ENCODE measurements at places on chromosomes 13 and 19.
A peak's percentile ranks its signal among the peaks of the same experiment; 100 is the strongest.

DNA sequence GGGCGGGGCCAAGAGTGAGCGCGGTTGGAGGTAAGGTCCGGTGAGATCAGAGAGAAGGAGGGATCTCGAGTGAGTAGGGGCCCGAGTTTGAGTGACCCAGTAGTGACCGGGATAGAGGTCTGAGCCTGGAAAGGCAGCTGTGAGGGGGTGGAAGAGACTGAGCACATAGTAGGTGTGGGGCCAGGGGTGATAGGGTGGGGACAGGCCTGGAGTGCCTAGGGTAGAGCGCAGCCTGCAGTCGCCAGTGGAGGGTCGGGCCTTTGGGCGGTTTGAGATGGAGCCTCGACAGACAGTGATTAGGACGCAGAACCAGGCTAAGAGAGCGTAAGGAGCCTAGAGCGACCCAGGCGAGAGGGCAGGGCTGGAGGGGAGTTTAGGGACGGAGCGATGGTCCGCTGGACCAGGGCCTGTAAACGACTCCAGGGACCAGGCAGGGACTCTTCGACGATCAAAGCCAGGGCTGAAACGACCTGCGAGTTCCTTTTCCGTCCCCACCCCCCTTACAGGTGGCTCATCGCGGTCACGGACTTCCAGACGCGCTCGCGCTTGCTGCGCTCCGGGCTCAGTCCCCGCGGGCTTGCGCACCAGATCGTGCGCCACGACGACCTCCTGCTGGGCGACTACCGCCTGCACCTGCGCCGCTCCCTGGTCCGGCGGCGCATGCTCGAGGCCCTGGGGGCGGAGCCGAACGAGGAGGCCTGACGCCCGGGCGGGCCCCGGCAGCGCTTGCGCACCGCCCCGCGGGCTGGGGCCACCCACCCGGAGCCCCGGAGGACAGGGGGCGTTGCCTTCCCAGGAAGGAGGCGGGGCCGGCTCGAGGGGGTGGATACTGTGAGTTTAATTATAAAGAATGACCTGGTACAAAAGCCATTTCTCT, 9.4 kb downstream of the C19orf81 start:
- H3K4me1 ChIP-seq = no peaks in the 10 kb centered on the region
- H3K36me3 ChIP-seq = no peaks in the 10 kb centered on the region
- no peak for DNase-seq
- peak overlapping the region; percentile 8 for H3K4me3 ChIP-seq
- H3K27me3 ChIP-seq = peaks cover 50% of the 10 kb centered on the region

- no peaks in the 10 kb centered on the region for H3K4me1 ChIP-seq
- H3K27ac ChIP-seq = no peak overlapping the region
- DNase-seq = no peak
- no peaks in the 10 kb centered on the region for H3K36me3 ChIP-seq
These were observed 16.0 kb upstream of the KDM4B start for GRCh38 chr19:4952945-4953344.

GRCh38 chr13:36450534-36450933, 18.2 kb downstream of the CCNA1 start:
- no peaks in the 10 kb centered on the region for H3K27me3 ChIP-seq

DNA sequence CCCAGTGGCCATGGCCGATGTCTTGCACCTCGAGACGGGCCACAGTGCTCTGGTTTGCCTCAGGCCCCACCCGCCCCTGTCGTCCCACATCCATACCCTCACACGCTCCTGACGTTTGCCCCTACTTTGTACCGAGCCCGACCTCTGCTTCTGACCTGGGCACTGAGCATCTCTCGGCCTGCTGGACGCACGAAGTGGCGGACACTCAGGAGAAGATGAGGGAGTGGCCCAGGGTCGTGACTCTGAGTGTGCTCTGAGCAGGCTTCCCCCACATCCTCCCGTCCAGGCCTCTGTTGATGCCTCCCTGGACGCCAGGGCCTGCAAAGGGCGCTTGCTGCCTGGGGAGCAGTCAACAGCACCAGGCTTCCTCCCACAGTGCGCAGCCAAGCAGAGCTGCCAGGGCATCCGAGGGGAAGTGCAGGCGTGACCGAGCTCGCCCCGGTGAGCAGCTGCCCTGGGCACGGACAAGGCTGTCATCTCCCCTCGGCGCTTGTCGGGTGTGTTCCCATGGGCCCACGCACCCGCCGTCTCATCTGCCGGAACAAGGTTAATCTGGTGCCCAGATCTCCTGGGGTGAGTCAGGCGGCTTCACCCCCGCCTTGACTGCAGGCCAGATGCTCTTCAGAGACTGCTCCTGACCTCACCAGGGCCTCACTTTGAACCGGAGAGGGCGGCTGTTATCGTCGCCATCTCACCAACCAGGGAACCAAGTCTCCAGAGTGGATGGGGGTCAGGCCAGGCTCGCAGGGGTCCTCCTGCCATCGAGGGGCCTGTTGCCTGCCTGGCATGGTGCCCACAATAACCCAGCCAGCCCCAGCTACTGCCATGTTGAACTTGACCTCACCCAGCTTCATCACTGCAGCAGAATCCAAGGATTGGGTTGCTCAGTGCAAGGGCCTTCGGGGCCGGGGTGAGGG, 27.2 kb downstream of the COMP start:
- H3K27ac ChIP-seq = peak overlapping the region; percentile 59
- peak; percentile 88 for DNase-seq
- H3K4me3 ChIP-seq = no peak overlapping the region
- H3K27me3 ChIP-seq = no peaks in the 10 kb centered on the region
- H3K36me3 ChIP-seq = no peaks in the 10 kb centered on the region

DNA sequence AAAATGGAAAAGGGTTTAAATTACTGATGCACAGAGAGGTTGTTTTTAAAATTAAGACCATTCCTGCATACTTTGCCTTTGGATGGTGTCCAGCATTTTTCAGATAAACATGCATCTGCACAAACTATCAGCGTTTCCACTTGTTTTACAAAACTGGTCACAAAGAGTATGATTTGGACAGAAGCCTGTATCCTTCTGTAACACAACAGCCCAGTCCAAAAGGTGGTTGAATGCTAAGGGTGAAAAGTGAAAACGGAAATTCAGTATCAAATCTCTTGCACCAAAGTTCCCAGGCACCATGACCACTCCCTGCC, 21.7 kb upstream of the DOCK9 start:
- H3K27ac ChIP-seq = peak overlapping the region; percentile 34
- no peak for DNase-seq
- H3K36me3 ChIP-seq = no peaks in the 10 kb centered on the region
- H3K4me1 ChIP-seq = no peaks in the 10 kb centered on the region

DNA sequence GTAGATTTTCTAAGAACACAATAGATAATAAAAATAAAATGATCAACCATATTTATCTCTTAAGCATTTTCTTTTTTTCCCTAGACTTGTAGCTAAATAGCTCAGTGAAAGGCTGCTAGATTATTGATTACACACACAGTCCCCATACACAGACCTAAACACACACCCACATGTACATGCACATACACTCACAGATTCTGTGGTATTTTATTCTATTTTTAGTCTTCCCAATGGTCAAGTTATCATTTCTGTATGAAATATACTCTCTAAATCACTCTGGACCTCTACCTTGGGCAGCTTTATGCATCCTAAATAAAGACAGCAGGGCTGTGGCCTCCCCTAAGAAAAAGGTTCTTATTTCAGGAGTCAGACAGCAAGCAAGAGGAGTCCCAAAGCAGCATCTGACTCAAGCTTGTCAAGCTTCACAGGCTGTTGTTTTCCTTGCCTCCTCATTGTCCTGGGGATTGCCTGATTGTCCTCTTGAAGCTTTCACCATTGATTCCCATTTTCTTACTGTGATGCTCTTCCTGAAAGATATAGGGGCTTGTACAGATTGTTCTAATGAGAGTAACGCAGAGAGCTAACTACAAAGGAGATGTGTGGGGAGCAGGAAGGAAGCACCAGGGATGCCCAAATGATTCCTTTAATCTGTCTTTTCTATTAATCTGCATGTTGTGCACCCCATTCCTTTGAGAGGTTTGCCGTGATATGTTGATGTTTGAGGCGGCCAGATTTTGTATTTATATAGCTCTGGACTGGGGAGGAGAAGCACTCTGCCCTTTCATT, 986.5 kb downstream of the PCDH17 start:
- no peak overlapping the region for H3K27ac ChIP-seq
- no peak overlapping the region for H3K4me3 ChIP-seq
- no peaks in the 10 kb centered on the region for H3K36me3 ChIP-seq

GRCh38 chr13:102878481-102878880, 32.6 kb downstream of the ERCC5 start:
- no peak overlapping the region for H3K4me3 ChIP-seq
- H3K4me1 ChIP-seq = no peaks in the 10 kb centered on the region
- H3K36me3 ChIP-seq = peaks cover 4% of the 10 kb centered on the region
- H3K27me3 ChIP-seq = no peaks in the 10 kb centered on the region

GRCh38 chr13:80390338-80390737, 49.4 kb upstream of the SPRY2 start:
- no peaks in the 10 kb centered on the region for H3K27me3 ChIP-seq
- DNase-seq = no peak
- no peak overlapping the region for H3K27ac ChIP-seq
- no peaks in the 10 kb centered on the region for H3K4me1 ChIP-seq

DNA sequence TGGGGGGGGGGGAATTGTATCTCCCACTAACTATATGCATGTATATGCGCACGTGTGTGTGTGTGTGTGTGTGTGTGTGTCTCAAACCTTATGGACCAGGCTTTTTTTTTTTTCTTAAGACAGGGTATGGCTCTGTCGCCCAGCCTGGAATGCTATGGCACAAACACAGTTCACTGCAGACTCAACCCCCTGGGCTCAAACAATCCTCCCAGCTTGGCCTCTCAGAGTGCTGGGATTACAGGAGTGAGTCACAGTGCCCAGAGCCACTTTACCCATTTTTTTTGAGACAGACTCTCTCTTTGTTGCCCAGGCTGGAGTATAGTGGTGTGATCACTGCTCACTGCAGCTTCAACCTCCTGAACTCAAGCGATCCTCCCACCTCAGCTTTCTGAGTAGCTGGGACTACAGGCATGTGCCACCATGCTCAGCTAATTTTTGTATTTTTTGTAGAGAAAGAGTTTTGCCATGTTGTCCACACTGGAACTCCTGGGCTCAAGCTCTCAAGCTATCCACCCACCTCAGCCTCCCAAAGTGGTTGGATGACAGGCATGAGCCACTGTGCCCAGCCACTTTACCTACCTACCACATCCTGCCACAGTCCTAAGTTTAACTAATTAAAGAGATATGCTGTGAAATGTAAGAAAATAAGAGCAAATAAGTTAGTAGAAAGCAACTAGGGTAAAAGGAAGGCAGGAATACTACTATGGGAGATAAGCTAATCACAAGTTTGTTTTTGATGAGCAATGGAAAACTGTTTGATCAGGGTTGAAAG, 2.4 kb downstream of the ZMYM5 start:
- no peaks in the 10 kb centered on the region for H3K27me3 ChIP-seq
- no peak for DNase-seq
- H3K36me3 ChIP-seq = no peaks in the 10 kb centered on the region
- peak overlapping the region; percentile 99 for H3K27ac ChIP-seq
- no peak overlapping the region for H3K4me3 ChIP-seq

DNA sequence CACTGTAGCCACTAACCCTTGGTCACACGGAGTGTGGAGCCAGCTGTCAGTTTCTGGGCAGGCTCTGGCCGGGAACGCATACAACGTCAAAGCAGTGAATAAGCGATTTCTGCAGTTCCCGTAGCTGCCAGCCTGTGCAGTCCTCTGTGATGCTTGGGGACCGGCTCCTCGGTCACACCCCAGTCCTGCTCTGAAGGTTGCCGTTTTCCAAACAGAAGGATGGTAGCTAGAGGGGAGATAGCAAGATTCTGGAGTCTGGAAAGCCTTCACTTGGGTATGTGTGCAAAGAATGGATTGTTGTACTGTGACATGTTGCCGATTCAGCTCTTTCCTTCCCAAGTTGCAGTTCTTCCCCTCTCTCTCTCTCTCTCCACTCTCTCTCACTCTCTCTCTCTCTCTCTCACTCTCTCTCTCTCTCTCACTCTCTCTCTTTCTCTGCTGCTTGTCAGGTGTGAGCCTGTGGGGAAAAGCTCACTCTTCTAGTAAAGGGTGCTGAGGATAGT, 38.7 kb upstream of the C1QTNF9 start:
- DNase-seq = no peak

DNA sequence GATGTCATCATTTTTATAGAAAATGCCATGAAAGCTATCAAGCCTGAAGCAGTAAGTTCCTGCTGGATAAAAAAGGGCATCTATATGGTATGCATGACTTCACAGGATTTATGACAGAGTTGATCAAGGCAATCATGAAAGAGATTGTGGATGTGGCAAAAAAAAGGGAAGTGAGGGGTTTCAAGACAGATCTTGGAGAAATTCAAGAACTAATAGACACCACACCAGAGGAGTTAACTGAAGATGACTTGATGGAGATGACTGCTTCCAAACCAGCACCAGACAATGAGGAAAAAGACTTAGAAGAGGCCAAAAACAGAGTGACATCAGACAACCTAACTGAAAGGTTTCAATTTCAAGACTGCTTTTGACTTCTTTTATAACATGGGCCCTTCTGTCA, 691.1 kb upstream of the SLC10A2 start:
- no peak overlapping the region for H3K27ac ChIP-seq
- no peak overlapping the region for H3K4me3 ChIP-seq
- no peaks in the 10 kb centered on the region for H3K4me1 ChIP-seq
- H3K36me3 ChIP-seq = no peaks in the 10 kb centered on the region
- DNase-seq = no peak

DNA sequence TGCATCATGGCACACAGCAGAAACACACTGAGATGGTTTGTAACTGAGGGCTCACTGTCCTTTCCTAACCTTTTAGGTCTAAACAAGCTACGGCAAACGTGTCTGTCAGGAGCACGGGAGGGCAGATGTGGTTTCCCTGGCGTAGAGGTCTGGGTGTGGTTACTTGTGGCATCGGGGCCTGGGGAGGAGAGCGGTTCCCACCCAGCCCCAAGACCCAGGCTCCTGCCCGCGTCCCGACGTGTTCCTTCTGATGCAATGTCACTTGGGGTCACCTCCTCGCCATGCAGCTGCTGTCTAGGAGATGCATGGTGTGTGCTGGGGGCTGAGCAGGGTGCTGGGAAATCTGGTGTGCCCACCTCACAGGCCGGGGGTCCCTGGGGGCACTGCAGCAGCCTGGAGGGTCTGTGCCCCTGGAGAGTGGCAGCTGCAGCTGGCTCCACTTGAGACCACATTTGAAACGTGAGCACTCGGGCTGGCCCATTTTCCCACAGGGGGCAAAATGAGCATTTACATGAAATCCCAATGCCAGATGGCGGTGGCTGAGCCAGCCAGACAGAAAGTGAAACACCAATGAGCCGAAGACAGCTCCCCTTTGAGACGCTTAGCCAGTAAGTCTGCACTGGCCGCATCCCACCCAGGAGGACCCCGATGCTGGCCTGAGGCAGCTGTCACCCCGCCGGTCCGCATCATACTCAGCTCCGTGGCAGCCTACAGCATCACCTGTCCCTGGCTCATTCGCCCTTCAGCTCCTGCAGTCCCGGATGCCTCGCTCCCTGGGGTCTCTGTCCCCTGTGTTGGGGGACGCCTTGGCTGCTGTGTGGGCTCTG, 22.3 kb upstream of the MYDGF start:
- peak overlapping the region; percentile 96 for H3K27ac ChIP-seq
- peaks cover 9% of the 10 kb centered on the region for H3K4me1 ChIP-seq
- peaks cover 6% of the 10 kb centered on the region for H3K36me3 ChIP-seq
- H3K27me3 ChIP-seq = no peaks in the 10 kb centered on the region
- no peak overlapping the region for H3K4me3 ChIP-seq
- no peak for DNase-seq

GRCh38 chr13:51577690-51578089, 6.6 kb upstream of the WDFY2 start:
- H3K27me3 ChIP-seq = no peaks in the 10 kb centered on the region
- no peak overlapping the region for H3K27ac ChIP-seq
- H3K36me3 ChIP-seq = no peaks in the 10 kb centered on the region

- DNase-seq = peak; percentile 40
- no peaks in the 10 kb centered on the region for H3K27me3 ChIP-seq
- no peak overlapping the region for H3K4me3 ChIP-seq
These were observed 70.6 kb upstream of the C13orf46 start for GRCh38 chr13:114044486-114044885.

- peaks cover 10% of the 10 kb centered on the region for H3K4me1 ChIP-seq
- DNase-seq = no peak
- peak overlapping the region; percentile 86 for H3K4me3 ChIP-seq
- H3K36me3 ChIP-seq = no peaks in the 10 kb centered on the region
- no peak overlapping the region for H3K27ac ChIP-seq
These were observed 1.2 kb upstream of the ARID3A start for GRCh38 chr19:924553-925086.

Data from breast epithelium (tissue), 4 donors.